ENCODE measurements at places on chromosomes 4 and X. TPM values are rescaled to one million over a fixed set of nuclear protein-coding genes. Genes with fewer than 3 reads are reported as not detected.
A peak's percentile ranks its signal among the peaks of the same experiment; 100 is the strongest.

Gene NCAPG
- total RNA-seq = not detected

Gene TCEAL9
- 20.9 TPM for total RNA-seq

DNA sequence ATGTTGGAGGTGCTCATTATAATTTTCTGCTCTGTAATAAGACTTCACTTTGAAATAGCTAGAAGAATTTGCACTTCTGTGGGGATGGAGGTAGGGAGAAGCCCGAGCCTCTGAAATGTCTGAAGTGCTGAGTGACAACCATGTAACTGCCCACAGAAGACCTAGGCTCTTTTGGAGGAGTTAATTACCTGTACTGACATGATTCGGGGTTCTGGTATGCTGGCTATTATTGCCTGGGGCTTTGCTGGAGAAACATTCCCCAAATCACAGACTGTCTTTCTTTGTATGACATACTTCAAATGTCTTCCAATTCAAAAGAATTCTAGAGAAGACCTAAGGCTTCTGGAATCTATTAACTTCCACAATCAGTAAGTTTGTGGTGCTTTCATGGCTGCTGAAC, 211.2 kb upstream of the POF1B start:
- DNase-seq = no peak

DNA sequence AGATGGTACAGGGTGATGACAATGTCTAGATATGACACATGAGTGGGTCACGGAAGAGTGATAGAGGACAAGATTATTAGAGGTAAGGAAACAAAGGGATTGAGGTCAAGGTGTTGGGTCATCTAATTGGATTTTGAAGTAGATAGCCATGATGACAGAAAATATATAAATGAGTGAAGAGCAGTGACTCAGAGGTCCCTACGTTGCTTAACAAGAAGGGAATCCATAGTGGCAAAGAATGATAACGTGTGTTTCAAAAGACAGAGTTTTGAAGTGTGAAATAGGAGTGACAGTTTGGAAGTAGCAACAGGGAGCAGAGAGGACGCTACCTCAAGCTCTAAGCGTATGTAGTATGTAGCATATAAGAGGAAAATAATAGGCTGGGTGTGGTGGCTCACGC, 22.2 kb upstream of the CAMK2D start:
- no peak for DNase-seq

GRCh38 chrX:41386222-41386990, 52.4 kb downstream of the DDX3X start:
- DNase-seq = no peak

DNA sequence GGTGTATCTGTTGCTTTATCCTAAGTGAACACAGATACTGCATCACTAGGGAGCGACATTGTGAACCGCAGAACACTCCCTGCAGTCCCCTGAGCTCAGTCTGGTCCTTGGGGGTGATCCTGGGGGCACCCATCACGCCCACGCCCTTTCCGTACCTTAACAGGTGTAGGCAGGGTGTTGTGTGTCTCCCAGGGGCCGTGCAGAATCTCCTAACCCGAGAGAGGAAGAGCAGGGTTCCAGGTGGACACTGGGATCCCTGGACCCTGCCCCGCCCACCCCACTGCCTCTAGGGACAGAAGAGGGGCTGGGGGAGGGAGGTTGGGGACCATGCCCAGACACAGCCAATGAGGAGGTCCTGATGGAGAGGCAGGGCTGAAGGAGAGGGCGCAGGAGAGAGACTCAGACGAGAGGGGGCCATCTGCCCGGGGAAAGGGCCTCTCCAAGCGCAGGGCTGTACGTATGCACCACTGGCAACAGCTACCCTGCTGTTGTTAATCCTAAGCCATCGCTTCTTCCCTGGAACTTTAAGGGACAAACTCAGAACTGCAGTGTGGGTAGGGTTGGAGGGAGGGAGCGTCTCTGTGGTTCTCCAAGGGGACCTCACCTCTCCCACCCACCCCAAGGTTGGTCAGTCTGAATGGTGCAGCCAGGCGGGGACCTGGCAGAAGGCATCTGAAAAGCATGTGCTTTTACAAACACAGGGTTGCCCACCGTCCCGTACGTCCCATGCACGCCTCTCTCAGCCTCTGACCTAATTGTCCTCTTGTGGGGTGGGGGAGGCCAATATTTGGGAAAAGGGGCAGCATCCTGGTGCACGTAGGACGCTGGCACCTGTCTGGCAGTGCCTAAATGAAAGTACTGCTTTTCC, 2.5 kb downstream of the P2RY8 start:
- DNase-seq = peak; percentile 60

DNA sequence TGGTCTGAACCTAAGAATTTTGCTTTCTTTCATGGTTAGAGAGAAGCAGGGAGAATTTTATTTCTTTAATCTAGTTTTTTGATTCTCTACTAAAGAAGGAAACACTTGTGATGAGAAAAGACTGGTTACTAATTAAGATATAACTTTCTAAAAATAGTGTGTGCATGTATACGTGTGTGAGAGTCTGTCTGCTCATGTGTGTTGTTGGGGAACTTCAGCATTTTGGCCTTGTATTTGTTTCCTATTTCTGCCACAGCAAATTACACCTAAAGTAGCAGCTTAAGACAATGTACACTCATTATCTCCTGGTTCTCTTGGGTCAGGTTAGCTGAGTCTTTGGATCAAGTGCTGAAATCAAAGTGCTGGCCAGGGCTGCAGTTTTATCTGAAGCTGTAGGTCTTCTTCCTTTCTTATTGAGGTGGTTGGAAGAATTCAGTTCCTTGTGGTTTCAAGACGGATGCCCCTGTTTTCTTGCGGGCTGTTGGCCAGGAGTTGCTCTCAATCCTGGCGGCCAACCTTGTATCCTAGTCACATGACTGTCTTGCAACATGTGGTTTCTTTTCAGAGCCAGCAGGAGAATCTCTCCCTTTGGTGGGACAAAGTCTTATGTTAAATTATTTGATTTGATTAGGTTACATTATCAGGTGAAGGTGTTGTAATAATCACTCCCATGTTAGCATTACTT, 188.4 kb upstream of the CLNK start:
- no peak for DNase-seq

GRCh38 chrX:129480889-129481288, 42.4 kb downstream of the SMARCA1 start:
- DNase-seq = no peak

Gene ZFP42
- total RNA-seq = not detected

All from ascending aorta (tissue), 2 donors.